Activated T-helper 1 cell treated with anti-CD3 and anti-CD28 coated beads, Interleukin-2, amount 50 U/mL, for 16 hours (primary cell): ENCODE measurements at places on chromosomes 12 and 14.

- no peak for DNase-seq
Observed at GRCh38 chr14:100673085-100673806, 53.4 kb upstream of the DLK1 start.

DNA sequence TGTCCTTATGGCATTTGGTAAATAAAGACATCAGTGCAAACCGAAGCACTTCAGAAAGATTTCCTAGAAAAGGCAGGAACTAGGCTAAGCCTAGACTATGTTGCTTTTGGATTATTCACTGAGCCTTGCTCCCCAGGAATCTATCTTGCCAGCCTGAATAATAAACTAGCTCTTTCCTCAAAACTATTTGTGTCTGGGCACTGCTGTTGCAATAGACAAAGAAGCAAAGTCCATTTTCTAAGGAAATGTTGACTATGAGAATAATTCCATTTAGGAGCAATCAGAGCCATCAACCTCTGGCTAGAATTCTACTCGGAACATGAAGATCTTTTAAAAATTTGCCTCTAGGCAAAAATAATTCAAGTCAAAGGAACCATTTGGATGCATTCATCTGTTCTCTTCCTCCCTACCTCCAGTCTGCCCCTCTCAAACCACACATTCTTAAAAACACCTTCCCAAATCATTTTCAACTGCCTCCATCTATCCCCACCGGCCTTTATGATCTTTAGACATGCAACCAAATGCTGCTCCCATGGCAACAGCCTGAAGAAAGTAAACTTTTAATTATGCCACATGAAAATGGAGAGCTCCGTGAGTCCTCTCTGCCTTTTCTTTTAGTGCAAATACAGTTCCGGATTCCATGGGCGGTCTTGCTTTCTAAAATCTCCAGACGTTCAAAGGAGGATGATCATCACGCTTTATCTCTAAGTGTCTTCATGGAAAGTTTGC is 61.5 kb upstream of the FZD10 start:
- DNase-seq = no peak

DNA sequence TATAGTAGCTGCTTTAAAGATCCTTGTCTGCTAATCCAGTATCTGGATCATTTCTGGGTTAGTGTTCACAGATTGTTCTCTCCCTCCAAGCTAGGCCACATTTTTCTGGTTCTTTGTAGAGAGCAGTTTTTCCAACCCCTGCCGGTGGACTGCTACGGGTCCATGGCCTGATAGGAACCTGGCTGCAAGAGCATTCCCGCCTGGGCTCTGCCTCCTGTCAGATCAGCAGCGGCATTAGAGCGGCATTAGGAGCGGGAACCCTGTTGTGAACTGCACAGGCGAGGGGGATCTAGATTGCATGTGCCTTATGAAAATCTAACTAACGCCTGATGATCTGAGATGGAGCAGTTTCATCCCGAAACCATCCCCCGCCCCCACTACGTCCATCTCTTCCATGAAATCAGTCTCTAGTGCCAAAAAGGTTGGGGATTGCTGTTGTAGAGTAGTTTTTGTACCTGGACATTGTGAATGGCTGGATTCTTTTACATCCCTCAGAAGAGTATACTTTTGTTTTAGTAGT is 50.4 kb downstream of the MYRFL start:
- DNase-seq = no peak

DNA sequence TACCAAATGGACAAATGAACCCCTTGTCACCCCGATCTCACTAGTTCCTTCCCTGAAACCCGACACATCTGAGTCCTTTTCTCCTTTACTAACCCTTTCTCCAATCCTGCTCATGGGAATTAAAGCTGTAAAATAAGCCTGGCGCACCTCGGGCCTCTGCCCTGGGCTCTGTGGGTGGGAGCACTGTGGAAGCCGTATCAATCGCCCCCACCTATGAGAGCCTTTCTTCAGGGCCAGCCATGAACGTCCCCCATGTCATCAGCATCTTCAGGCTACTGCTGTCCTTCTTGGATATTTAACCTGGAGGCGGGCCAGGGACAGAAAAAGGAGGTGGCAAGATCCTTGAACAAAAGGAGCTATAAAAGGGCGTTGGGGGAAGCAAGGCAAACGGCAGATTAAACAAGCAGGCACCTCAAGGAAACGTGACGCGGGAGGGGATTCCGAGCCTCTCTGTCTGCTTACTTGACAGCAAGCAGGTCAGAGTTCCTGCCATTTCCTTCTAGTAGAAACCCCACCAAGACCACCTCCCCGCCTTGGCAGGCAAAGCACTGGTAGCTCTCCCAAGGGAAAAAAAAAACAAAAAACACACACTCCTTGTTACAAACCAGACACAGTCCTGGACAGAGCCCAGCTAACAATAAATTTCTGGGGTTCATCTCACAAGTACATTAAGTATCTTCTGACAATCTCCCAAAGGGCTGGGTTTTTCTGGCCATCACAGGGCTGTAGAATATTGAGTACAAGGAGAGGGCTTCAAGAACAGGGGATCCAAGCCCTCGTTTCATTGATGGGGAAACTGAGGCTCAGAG is 62.9 kb downstream of the DPF3 start:
- no peak for DNase-seq

- no peak for DNase-seq
Observed at GRCh38 chr12:116443821-116444589, 115.2 kb upstream of the MAP1LC3B2 start.

DNA sequence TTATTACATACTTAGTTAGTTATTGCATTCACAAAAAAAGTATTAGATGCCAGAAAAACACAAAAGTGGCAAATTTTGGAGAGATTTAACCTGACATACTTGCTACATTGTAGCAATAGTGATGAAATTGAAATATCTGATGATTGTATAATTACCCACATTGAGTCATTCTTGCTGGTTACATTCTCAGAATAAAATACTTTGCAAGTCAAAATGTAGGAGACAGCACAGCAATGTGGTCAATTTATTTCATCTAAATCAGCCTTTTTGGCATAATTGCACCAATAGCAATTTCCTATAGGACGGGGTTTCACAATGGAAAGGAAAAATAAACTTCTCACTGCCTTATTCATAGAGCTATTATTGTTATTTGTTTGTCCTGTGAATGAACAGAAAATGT is 125.0 kb upstream of the ETV6 start:
- DNase-seq = no peak

DNA sequence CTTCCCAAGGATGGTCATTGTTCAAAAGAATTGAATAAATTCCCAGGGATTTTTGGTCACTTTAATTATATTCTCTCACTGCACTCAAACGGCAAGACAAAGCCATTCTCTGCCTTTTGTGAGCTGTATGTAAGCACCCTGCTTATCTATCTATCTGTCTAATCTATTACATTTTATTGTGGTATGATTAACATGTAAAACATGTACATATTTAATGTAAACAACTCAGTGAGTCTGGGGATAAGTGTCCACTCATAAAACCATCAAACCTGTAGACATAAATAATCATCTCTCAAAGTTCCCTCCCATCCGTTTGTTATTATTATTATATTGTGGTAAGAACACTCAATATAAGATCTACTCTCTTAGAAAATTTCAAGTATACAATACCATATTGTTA is 167.1 kb downstream of the CAND1 start:
- no peak for DNase-seq

GRCh38 chr12:130557886-130558765 is 158.0 kb downstream of the RIMBP2 start:
- DNase-seq = no peak

DNA sequence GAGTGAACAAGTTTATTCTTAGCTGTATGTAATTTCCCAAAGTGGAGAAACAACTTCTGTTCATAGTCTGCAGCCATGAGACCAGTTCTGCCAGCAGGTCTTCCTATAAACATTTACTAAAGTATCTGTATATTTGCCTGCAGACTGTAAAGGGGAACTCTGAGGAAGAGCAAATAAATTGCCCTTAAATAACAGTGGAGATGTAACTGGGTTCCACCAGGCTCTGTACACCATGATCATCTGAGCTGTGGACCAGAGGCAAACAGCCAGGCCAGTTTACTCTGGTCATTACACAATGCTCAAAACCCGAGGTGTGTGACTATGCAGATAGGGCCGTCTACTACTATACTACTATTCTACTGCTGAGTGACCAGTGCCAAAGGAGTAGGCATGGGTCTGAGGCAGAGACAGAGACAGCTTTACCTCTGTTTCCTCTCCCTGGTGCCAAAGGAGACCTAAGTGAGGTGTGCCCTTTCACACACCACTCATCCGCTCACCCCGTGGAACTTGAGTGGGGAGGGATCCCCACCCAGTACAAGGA is 21.1 kb upstream of the CERS5 start:
- DNase-seq = no peak

- DNase-seq = peak; percentile 48
Observed at GRCh38 chr14:23327947-23328744, 6.9 kb downstream of the PABPN1 start.

GRCh38 chr14:49220492-49220891 is 365.7 kb downstream of the RPS29 start:
- DNase-seq = no peak

GRCh38 chr14:69037790-69038454 is 58.8 kb upstream of the ACTN1 start:
- no peak for DNase-seq

DNA sequence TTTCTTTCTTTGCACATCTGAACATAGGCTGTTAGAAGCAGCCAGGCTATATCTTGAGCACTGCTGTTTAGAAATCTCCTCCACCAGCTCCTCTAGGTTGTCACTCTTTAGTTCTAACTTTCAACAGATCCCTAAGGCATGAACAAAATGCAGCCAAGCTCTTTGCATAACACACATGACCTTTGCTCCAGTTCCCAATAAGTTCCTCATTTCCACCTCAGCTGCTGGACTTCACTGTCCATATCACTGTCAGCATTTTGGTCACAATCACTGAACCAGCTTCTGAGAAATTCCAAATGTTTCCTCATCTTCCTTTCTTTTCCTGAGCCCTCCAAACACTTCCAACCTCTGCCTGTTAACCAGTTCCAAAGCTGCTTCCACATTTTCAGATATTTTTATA is 27.6 kb upstream of the C14orf132 start:
- DNase-seq = no peak

- no peak for DNase-seq
Observed at GRCh38 chr12:21607701-21608100, 3.1 kb upstream of the GYS2 start.

- no peak for DNase-seq
Observed at GRCh38 chr14:32606301-32606700, 277.2 kb downstream of the AKAP6 start.

GRCh38 chr14:56339855-56340701 is 221.9 kb downstream of the PELI2 start:
- peak; percentile 10 for DNase-seq

DNA sequence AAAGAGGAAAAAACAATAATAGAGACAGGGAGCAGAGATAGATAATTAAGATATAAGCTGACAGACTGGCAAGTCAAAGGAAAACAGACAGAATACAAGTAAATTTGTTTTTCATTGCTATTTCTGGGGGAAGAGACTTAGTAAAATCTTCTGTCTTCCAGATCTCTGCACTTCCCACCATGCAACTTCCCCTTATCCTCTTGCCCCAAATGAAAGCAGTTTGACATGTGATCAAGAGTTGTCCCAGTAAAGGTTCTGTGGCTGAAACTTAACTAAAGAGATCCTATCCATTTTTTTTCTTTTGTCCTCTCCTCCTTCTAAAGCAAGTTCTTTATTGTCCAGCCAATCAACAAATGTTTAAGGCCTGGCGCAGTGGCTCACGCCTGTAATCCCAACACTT is 1.5 kb upstream of the MLF2 start:
- no peak for DNase-seq

DNA sequence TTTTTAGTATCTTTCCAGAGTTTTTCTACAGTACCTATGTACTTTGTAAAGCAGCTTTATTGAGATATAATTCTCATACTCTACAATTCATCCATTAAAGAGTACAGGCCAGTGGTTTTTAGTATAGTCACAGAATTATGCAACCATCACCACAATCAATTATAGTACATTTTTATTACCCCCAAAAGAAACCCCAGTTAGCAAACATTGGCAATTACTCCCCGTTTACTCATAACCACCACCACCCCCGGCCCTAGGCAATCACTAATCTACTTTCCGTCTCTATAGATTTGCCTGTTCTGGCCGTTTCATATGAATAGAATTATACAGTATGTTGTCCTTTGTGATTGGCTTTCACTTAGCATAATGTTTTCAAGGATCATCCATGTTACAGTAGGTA is 119.8 kb downstream of the KICS2 start:
- DNase-seq = no peak

DNA sequence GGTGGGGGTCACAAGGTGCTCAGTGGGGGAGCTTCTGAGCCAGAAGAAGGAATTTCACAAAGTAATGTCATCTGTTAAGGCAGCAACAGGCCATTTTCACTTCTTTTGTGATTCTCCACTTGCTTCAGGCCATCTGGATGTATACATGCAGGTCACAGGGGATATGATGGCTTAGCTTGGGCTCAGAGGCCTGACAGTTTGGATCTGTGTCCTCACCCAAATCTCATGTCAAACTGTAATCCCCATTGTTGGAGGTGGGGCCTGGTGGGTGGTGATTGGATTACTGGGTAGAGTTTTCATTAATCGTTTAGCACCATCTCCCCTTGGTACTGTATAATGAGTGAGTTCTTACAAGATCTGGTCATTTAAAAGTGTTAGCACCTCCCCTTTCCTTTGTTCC is 36.4 kb downstream of the TESPA1 start:
- DNase-seq = no peak

DNA sequence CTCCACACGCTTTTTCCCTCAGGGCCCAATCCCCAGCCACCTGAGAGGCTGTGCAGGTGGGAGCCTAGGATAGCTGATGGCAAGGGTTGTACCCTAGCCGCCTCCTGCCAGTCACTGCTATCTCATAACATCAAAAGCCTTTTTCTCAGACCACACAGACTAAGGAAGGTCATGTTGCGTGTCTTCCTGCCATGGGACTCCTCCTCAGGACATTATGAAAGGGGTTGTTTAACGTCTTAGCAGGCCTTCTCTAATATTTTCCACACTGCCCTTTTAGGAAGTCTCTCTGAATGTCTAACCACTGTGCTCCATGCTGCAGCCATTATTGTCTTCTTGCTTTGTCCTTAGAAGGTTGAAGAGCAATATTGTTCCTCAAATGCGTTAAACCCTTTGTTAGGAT is 7.6 kb upstream of the SMUG1 start:
- DNase-seq = no peak

DNA sequence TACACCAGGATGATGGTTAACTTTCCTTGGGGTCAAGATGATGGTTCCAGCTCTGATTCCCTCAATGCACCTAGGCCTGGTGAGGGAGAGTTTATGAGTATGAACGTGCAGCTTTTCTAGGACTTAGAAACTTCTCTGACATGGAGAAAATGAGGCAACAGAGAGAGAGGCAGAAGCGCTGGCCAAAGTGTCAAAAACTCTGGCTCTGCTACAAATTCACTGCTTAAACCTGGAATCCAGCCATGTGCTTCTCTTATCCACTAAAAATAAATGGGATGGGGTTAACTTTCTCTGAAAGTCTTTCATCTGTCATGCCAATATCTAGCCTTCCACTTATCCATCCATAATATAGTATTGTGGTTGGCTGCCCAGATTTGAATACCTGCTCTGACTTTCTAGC is 568.7 kb downstream of the MED13L start:
- no peak for DNase-seq
